ENCODE measurements at places on chromosomes 2 and 18. TPM values are rescaled to one million over a fixed set of nuclear protein-coding genes. Genes with fewer than 3 reads are reported as not detected.

Gene GCA
- total RNA-seq = 5.5 TPM

Gene HSBP1L1
- 5.6 TPM for total RNA-seq

Gene ATRAID
- 106 TPM for total RNA-seq

Gene SERPINB3
- total RNA-seq = not detected

Gene SESTD1
- 15.1 TPM for total RNA-seq

Gene POMC
- total RNA-seq = 0.58 TPM

Gene PLCD4
- total RNA-seq = 0.93 TPM

Gene AKAIN1
- total RNA-seq = not detected
